ENCODE measurements at places on chromosomes 3 and 15.

DNA sequence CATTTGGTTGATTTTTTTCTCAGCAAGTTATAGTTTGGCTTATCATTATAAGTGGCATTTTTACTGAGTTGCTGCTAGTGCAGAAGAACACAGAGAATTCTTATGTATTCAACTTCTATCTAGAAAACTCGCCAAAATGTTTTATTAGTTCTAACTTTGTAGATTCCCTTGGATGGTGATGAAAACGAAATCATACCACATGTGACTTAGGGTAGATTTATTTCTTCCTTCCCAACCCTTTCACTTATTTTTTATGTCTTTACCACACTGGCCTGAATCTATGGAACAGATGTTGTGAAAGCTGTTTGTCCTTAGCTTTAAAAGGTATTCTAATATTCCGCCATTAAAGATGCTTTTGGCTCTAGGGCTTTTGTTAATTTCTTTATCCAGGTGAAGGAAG is 503.3 kb upstream of the CFAP20DC start:
- DNase-seq, result no peak

DNA sequence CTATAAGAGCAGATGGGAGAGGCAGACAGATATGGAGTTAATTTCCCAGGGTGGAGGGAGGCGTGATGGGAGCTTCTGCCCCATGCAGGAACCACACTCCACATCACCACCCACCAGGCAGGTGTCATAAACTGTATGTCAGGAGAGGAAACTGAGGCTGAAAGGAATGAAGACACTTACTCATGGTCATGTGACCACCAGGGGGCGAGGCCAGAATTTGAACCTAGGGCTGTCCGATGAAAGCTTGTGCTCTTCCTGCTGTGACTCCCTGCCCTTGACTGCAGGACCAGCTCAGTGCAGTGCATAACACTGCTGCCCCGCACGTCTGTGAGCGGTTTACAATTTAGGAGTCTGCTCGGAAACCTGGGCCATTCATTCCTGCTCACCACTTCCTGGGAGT is 28.8 kb downstream of the NUP210 start:
- no peak for DNase-seq

GRCh38 chr3:71180524-71180923 is 403.0 kb downstream of the FOXP1 start:
- no peak for DNase-seq

- DNase-seq, result no peak
These were observed 250.8 kb downstream of the TBC1D5 start for GRCh38 chr3:17491601-17492000.

Data from NCI-H1092 (cell line).